GM23248 (cell line): ENCODE measurements at places on chromosomes 2 and 18.

DNA sequence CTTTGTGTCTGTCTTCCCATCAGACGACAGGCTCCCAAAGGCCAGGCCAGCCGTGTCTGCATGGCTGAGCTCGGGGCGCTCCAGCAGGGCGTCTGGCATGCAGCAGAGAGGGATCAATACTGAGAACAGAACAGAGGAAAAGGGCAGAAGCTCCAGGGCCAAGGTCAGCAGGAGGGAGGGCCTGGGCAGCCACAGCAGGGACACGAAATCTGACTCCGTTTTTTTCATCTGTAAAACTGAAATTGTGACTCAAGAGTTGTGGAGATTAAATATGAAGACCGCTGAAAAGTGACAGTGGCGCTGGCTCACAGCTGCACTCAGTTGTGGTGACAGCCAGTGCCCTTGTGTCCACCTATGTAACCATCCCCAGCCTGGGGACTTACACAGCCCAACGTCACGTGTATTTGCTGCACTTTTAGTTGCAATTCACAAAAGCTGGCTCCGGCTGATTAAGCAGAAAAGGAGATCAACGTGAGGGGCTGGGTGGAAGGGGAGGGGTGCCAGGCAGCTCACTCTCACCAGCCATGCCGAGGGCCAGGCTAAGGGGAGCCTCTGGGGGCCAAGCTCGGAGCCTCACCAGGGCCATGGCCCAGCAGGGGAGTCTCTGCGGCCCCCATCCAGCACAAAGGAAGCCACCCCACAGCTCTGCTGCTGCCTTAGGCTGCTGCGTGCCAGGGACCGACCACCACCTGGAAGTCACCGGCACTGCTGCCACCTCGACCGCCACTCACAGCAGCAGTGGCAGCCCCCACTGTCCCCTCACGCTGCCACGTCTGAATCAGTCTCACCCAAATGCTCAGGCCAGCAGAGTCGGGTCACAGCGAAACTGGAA lies 74.7 kb downstream of the EIPR1 start:
- DNase-seq = no peak

DNA sequence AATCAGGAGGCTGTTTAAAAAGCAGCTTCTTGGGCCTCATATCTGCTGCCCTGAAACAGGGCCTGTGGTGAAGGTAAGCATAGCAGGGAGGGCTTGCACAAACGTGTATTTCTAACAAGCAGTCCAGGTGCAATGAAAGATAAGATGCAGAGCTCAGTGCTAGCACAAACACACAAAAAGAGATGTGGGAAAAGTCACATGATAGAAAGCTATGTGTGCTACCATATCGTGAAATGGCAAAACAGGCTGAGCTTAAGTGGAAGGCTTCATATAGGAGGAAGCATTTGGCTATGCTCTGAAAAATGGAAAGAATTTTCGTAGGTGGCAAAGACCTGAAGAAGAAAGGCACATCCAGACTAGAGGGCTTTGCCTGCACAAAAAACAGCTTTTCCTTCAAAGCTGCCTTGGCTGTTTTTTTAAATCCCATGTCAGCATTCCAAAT lies 10.2 kb downstream of the RSAD2 start:
- no peak for DNase-seq

DNA sequence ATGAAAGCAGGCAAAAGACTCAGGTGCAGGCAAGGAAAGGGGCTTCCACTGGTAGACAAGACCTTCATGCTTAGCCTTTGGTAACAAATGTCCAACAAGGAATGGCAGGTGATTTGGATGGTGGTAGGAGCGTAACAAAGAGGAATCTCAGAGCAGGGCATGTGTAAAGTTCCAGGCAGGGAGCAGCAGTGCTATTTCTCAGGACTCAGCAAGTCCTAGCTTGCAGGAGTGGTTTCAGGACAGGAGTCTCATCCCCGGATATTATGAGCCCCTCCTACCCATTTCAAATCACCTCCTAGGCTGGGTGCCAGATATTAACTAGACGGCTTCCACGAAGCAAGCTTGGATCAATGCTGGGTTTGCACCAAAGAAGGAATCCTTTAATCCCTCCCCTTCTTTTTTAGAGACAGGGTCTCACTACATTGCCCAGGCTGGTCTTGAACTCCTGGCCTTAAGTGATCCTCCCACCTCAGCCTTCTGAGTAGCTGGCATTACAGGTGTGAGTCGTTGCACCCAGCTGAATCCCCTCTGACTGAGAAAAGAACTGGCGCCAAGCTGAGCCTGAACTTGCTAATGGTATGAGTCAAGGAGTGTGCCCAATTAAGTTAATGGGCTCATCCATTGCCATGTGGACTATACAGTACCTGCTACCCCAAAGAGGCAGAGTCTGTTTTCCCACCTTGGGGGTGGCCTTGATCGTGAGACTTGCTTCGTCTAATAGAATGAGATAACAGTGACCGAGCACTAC lies 190.3 kb downstream of the ARL4C start:
- no peak for DNase-seq

DNA sequence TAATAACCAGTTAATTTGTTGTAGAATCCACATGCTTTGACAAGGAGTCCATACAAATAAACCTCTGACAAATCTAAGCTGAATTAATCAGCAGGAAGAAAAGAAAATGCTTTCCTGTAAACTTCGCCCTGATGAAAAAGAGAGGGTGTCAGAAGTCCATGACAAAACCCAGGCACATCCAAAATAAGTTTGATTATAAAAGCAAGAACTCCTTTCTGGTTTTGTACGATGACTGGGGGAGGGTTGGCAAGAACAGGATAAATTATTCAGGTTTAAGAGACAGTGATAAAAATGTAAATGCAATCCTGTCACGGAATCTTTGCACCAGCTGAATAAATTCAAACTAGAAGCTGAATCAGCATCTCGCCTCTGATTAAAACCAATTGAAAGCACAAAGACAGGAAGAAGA lies 469.2 kb upstream of the TNP1 start:
- no peak for DNase-seq

DNA sequence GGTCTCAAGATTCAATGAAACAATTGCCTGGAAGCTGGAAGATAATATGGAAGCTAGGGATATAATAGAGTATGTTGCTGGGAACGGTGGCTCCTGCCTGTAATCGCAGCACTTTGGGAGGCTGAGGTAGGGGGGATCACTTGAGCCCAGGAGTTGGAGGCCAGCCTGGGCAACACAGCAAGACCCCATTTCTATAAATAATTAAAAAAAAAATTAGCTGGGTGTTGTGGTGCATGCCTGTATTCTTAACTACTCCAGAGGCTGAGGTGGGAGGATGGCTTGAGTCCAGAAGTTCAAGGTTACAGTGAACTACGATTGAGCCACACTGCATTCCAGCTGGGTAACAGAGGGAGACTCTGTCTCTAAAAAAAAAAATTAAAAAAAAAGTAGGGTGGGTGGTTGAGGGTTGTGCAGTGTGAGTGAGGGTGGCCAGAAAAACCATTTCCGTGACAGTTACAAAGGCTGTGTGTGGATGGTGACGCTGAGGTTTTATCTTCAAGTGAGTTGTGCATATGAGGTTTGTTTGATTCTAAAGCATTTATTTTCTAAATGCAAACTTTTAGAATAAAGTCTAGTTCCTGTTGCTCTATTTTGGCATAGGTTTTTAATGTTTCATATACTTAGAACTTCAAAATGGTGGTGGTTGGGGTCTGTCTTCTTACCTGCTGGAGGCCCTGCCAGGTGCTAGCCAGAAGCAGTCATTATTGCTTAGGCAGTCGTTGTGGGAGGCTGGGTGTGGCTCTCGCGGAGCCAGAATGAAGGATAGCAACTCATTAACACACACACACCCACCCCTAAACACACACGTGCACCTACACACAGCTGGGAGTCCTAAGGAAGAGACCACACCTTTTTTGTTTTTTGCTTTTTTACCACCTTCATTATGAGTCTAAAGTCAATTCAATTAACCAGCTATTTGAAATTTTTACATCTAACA lies 4.7 kb upstream of the IL1R2 start:
- no peak for DNase-seq

DNA sequence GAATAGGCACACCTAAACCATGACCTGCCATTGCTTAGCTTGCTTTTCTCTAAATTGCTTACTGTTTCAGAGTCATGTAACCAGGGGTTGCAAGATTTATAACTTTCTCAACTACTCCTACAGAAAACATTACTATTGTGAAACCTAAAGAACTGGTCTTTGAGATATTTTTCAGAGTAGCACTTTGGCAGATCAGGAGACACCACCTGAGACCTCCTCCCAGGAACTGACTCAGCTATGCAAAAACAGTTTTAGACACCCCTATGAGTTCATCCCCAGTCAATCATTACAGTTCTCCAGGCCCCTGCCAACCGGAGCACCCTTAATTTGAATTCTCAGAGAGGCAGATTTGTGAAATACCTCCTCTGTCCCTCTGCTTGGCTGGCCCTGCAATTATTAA lies 80.3 kb downstream of the MBOAT2 start:
- DNase-seq = no peak

DNA sequence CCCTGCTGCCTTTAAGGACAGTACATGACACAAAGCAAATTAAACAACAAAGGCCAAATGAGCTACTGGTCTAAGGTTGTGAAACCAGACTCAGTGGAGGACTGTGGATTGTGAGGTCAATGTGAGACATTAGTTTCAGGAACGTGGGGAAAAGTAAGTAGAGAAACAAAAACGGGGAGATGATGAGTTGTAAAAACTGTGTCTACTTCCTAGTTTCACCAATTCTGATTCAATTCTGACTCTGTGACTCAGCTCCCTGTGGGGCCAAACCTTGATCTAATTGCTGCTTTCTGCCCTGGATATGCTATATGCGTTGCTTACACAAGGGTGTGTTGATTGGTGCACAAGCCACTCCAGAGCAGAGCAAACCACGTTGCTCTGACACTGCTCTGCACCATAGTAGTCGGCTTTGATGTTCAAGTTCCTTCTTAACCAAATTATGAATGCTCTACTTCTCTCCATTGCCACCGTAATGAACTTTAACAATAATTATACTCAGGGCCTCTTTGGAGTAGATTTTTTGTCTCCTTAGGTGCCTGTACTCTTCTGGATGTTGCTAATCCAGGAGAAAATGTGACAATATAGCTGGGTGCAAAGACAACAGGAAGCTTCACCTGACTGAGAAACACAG lies 1640.1 kb upstream of the CELF4 start:
- DNase-seq = peak; percentile 45

- DNase-seq = no peak
These were observed 147.8 kb downstream of the EXOC6B start for GRCh38 chr2:72678024-72678423.

DNA sequence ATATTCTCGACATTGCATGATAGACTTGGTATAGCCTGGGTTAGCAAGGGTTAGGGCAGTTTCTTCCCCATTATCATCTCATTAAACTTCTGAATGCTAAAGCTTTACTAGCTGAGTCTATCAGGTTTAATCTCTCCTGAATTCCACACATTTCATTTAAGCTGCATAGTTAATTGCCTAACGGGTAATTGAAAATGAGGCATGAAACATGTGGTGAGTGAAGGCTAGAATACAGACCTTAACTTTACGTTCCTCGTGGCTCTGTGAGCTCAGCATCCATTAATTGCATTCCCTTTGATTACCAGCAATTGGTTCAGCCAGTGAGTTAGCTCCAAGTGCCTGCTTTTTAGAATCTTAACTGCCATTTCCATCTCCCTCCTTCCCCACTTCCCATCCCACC lies 126.5 kb upstream of the MEX3C start:
- DNase-seq = no peak

DNA sequence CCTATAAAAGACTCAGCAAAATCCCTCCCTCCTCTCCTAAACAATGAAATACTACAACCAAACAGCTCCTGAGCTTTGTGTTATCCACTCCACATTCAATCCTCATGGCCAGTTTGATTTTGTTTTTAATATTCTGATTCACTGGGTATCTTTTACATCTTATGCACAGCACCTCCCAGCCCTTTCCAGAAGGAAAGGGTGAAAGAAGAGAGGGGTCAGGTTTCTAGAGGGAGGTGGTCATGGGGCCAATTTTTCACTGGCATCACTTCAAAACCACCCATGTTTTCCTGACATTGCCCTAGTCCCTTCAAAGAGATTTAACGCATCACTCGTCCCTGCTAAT lies 315.6 kb downstream of the LPIN1 start:
- DNase-seq = no peak

DNA sequence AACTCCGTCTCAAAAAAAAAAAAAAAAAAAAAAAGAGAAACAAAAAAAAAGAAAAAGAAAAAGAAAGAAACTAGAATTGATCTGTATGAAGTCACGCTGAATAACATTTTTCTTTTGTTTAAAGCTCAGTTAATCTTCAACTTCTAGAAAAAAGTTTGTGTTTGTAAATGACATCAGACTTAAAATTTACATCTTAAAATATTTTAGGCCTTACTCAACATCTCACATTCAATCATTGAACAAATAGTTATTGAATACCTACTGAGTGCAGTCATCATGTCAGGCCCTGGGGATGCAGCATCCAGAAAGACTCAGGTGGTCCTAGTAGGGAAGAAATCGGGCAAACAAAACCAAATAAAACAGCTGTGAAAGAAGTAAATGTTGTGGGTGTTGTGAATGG lies 292.3 kb upstream of the FANCL start:
- no peak for DNase-seq

GRCh38 chr2:10211844-10212422 lies 89.4 kb downstream of the RRM2 start:
- DNase-seq = no peak

- no peak for DNase-seq
These were observed 289.7 kb downstream of the EN1 start for GRCh38 chr2:118557791-118558190.

GRCh38 chr2:61720911-61721310 lies 132.9 kb downstream of the FAM161A start:
- no peak for DNase-seq

DNA sequence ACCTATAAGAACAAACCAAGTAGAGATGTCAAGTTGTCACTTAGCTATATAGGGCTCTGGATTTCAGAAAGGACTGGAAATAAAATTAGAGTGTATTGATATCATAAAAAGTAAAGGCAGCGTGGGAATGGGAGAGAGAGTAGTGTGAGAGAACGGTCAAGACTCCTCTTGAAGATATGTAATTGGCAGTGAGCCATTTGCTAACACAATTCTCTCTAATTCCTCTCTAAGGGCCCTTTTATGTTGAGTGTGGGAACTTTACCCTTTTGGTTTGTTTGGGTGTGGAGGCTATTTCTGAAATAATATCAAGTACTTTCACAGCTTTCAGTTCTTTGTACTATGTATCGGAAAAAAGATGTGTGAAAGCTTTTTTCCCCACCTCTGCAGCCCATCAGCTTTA lies 196.8 kb downstream of the LRRTM4 start:
- DNase-seq = no peak

DNA sequence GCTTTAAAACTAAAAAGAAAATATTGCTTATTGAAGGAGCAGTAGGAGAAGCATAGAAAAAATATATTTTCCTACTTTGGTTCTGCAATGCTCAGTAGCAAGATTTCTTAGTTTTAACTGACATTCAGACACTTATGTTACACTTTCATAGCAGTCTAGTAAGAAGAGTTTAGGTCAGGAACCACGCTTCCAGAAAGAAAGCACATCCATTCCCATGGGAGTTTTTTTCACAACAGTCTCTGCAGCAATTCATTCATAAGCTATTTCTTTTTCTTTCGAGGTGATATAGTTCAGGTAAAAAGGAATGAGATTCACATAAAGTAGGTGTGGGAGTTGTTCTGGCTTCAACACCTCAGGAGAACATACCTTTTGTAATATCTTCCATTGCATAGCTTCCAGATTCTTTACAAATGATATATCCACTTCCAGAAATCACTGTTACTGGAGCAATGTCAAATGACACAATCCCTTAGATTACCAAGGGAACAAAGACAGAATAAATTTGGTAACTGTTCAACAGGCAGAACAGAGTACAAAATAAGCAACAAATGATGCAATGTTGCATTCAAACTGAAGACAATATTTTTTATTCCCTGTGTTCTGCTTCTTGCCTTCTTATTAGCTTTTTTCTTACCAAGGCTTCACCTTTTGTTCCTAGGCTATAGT lies 95.2 kb upstream of the GULP1 start:
- peak; percentile 68 for DNase-seq
